ENCODE measurements at places on chromosomes 11 and 22.
A peak's percentile ranks its signal among the peaks of the same experiment; 100 is the strongest.

GRCh38 chr11:29159552-29160465, 857.0 kb downstream of the KCNA4 start:
- DNase-seq: peak; percentile 74

DNA sequence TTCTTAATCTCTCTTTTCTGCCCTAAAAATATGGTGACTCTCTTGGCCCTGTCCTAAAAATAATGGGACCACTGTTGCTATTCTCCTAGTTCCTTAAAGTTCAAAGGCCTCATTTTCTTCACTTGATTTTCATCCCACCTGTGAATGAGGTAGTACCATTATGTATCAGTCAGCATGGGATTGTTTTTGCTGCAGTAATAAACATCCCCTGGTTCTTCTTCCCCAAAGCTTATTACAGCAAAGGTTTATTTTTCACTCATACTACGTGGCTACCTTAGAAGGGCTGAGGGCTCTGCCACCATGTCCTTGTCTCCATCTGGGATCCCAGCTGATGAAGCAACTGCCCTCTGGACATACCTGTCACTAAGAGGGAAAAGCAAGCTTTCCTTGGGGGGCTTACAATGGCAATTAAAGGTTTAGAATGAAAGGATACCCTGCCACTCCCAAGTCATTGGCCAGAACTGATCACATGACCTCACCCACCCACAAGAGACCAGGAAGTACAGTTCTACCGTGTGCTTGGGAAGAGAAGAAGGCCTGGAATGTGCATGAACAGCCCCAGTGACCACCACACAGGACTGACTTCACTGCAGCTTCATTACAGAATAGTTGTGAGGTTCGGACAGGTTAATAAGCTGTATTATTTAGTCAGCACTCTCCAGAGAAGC, 7.8 kb downstream of the TTC38 start:
- DNase-seq: no peak

DNA sequence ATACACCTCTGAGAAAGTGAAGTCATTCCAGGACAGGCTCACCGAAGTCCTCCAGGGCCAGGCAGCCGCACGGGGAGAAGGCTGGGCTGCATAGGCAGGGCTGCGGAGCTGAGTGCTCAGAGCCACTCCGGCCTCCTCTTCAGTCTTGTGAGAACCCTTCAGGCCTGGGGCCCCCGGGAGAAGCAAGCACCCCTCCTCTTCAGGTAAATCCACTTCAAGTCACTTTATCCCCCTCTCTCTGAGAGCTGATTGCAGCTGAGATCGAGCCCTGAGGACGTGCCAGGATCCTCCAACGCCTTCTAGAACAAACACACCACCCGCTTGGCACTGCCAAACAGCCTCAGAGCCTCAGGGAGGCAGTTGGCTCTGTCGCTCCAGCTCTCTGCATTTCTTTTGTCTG, 1526.3 kb downstream of the BRD1 start:
- DNase-seq: no peak

DNA sequence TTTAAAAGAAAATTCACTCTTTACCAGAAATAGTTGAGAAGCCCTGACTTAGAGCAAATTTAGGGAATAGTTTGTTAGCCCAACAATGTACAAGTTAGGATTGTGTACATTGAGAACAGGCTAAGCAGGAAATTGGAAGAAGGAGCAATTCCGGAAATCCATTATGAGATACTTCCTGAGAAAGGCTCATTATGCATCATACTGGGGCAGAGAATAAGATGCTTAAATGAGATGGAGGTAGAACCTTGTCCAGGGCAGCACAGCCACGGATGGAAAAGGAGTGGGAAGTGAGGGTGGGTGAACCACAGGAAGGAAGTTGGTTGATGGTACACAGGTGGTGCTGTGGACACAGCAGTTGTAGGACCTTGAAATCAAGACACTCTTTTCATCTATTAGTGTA, 180.2 kb downstream of the PGR start:
- no peak for DNase-seq

All from mesenchymal stem cell (in vitro differentiated cells and primary cell).